Endothelial cell (in vitro differentiated cells): ENCODE measurements at places on chromosomes 4 and X.

- DNase-seq = no peak
Observed at GRCh38 chrX:25659317-25659716, 478.8 kb upstream of the MAGEB18 start.

GRCh38 chrX:96438803-96439202 is 245.8 kb upstream of the DIAPH2 start:
- DNase-seq = no peak

DNA sequence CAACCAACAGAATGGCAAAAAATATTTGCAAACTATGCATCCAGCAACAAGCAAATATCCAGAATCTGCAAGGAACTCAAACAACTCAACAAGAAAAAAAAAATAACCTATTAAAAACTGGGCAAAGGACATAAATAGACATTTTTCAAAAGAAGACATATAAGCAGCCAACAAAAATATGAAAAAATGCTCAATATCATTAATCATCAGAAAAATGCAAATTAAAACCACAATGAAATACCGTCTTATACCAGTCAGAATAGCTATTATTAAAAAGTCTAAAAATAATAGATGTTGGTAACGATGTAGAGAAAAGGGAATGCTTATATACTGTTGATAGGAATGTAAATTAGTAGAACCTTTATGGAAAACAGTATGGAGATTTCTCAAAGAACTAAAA is 53.4 kb downstream of the WDR19 start:
- no peak for DNase-seq

DNA sequence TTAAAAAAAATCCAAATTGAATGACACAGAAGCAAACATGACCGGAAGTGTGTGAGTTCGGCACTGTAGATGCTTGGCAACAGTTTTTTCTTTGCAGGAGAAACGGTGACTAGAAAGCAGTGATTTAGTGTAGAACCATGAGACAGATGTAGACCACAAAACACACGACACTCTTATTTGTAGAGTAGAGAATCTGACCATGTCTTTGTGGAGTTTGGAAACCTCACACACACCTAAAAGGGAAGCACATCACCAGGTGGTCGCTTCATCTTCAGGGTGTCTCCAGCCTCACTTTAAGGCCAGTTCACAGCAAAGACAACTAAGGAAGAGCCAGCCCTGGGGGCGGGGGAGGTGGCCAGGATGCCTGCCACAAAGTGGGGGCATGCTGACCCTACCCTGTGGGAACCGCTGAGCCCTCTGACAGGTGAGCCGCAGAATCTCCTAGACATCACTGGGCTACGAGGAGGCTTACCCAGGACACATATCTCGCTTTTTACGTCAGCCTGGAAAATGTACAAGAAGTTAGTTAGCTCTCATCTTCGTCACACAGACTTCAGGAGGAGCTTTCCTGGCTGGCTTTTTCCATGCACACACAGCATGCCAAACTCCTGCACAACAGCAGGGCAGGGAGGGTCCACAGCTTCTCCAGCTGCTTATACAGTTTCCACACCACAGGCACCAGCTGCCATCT is 64.4 kb upstream of the PDLIM3 start:
- DNase-seq = no peak

DNA sequence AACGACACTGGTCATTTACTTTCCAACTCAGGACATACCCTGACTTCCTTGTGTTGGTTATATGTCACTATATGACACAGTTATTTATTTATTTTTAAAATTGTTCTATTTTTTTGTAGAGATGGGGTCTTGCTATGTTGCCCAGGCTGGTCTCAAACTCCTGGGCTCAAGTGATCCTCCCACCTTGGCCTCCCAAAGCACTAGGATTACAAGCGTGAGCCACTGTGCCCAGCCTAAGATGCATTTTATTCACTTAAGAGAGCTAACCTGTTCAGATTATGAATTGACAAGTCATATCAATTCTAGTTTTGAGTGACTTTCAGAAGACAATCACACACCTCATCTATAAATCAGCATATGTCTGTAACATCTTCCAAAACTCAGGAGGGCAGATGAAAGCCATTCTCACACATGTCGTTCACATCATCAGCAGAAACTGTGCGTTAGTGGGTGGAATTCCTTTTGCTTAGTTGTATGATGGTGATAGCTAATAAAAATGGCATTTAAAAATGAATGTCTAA is 9.4 kb upstream of the RHOH start:
- DNase-seq = no peak

- DNase-seq = no peak
Observed at GRCh38 chr4:169100670-169101101, 90.6 kb upstream of the CBR4 start.

DNA sequence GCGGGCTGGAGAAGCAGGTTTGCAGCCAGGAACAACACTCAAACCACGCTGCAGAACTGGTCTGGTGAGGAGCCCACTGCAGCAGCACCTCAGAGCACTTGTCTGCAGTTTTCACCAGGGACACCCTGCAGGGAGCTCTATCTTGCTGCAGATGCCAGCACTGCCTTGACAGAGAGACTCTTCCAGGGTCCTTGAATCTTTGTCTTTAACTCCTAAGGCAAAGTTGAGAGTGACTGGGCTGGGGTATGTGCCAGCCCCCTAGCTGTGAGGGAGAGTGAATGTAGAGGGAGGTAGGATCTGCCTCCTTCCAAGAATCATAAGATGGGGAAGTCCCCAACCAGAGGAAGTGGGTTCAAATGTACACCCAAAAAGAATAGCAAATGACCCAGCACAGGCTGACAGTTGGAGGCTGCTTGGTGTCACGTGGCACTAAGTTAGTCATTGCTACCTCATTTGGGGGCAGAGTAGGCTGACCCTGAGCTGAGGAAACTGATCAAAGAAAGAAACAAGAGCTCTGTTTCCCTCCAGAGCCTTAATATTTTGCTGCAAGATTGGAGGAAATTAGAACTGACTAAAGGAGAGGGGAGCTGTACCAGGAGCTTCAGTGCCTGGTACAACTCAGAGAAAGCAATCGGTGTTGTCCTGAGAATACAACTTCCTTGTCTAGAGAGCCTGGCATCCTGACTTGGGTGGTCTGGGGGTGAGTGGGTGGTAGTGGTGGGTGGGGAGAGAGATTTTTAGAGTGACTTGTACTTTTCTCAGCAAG is 28.2 kb upstream of the HUWE1 start:
- no peak for DNase-seq

GRCh38 chrX:124338733-124339514 is 6.5 kb downstream of the TEX13D start:
- DNase-seq = no peak

GRCh38 chr4:52658641-52659000 is 480 bp downstream of the USP46 start:
- DNase-seq = no peak

DNA sequence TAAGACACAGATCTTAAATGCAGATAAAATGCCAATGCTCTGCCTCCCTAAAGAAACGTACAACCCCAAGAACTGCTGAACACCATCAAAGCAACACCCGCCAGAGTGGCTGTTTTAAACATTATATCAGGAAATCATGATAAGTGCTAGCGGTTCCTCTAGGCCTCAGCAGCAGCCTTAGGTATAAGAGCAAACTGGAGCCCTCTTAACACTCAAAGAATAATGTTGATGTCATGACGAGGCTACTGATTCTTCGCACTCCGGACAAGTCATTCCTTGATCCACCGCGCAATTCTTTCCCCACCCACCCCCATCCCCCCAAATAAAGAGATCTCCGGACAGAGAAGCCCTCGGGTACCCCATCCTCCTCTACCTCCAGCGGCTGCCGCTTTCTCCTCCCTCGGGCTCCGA is 507 bp downstream of the LIN54 start:
- DNase-seq = no peak

DNA sequence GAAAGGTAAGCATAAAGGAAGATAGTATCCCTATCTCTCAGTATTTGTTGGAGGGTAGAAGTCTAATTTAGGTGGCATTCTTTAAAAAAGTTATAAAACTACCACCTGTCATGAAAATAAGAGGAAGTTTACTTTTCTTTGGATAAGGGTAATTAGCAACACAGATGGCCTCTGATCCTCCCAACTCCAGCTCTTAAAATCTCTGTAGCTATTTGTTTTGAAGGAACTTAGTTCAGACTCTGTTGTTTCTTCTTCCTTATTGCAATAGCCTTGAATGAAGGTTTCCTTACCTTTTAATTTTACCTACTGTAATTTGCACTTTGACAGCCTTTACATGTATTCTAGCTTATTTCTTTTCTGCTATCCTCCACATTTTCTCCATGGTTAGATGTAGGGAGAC is 1261.3 kb downstream of the RAPGEF2 start:
- DNase-seq = no peak

- DNase-seq = no peak
Observed at GRCh38 chrX:39850630-39851152, 247.1 kb downstream of the BCOR start.

DNA sequence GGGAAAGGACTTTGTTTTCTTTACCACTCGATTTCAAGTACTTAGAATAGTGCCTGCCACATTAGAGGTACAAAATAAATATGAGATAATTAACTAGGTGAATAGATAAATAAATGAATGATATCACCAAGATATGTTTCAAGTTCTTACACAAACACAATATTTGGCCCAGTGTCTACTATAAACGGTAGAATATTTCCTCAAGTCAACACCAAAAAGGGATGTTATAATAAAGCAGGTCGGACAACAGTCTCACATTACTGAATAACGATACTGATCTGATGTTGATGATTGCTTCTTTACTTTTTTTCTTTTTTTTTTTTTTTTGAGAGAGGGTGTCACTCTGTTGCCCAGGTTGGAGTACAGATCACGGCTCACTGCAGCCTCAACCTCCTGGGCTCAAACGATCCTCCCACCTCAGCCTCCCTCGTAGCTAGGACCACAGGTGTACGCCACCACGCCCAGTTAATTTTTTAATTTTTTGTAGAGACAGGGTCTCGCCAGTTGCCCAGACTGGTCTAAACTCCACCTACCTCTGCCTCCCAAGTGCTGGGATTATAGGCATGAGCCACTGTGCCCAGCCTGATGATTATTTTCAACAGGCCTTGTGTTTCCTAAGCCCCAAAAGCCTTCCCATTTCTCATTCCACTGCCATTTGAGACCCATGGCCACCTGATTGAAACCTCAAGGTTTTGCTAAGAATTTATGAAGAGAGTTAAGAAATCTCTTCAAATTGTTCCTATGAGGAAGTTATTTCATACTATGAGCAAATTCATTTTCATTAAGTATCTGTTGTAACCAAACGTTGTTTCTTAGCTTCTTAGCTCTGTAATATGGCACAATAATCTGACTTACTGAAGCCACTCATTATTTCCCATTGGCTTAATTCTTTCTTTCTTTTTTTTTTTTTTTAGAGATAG is 2.3 kb downstream of the MANBA start:
- DNase-seq = no peak

DNA sequence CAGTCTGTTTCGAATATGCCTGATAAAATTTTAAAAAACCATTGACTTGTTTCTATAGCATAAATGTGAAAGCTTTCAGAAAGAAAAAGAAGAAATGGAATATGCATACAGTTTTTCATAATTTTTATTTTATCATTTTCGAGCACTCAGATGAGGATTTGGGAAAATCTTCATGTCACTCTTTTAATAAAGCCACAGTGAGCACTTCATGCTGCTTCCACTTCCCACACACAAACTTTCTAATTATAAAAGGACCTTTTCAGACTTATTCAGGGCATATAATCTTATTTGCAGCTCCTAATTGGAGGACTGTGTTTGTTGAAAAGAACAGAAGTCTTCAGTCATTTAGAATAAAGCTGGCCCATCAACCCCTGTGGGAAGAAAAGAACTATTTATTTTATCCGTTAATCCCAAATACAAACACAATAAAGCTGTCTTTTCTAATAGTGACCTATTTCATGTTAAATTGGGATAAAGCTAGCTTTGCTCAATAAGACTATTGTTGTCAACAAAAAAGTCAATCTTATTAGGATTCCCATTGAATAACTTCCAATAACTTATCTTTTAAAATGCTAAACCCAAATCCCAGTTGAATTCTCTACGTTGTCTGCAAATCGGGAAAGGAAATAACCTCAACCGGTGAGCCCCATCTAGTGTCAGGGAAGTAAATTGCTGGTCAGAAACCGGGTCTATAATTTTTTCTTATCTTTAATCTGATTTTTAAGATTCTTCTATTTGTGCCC is 211.5 kb downstream of the PDGFRA start:
- DNase-seq = peak; percentile 8

DNA sequence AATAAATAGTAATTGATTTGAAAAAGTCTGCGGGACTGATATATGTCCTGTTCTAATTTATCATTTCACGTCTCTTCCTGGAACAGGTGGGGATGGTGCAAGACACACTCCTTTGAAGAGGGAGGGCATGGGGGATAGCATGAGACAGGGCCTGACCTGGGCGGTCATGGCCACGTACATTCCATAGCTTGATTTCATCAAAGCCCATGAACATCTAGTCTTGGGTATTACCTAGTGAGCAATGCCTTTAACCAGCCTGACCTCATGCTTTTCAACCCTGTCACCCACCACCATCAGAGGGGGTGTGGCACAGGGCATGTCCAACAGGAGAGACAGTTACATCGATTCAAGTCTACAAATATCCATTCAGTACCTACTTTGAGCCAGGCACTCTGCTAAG is 52.3 kb upstream of the HOPX start:
- no peak for DNase-seq

GRCh38 chr4:173990869-173991210 is 292.6 kb downstream of the FBXO8 start:
- DNase-seq = no peak

GRCh38 chrX:10169175-10169574 is 12.4 kb downstream of the CLCN4 start:
- no peak for DNase-seq

DNA sequence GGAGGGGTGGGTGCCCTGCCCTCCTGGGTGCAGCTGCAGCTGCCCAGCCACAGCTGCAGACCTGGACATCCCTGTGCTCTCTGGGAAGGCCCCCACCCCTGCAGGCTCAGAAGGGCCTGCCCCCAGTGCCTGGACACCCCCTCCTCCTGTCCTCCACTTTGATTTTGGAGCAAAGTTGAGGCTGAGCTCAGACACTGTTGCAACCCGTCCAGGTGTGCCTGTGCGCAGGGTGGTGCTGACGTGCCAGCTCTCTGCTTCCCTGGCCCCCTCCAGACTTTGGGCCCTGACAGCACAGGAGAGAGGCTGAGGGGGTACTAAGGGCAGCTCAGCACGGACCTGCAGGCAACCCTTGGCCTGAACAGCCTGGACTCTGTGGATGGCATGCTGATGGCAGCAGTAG is 750.3 kb downstream of the ARAP2 start:
- DNase-seq = no peak

DNA sequence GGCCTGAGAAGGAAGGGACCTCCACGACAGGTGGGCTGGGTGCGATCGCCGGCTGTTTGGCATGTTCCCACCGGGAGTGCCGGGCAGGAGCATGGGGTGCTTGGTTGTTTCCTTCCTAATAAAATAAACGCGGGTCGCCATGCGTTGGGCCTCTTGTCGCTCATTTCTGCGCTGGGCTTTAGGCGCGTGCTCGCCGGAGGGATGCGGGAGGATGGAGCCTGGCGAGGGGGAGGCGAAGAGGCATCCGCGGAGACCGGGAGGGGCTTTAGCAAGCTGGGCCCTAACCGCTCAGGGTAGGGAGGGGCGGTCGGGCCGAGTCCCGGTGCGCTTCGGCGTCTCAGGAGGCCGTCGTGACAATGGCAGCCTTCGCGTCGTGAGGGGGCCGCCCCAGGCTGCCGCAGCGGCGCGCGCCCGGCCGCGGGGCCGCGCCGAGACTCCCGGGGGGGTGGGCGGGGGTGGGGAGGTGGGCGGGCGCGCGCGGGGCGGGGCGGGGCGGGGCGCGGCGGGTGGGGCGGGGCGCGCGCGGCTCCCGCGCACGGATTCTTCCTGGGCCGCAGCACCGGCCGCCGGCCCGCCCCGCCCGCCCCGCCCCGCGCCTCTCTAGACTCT is 476 bp upstream of the GDI1 start:
- DNase-seq = peak; percentile 22

GRCh38 chrX:108485960-108486359 is 46.3 kb downstream of the COL4A5 start:
- no peak for DNase-seq
